Glutamatergic neuron (in vitro differentiated cells): ENCODE measurements at places on chromosomes 7 and 10. TPM values are rescaled to one million over a fixed set of nuclear protein-coding genes. Genes with fewer than 3 reads are reported as not detected.

DNA sequence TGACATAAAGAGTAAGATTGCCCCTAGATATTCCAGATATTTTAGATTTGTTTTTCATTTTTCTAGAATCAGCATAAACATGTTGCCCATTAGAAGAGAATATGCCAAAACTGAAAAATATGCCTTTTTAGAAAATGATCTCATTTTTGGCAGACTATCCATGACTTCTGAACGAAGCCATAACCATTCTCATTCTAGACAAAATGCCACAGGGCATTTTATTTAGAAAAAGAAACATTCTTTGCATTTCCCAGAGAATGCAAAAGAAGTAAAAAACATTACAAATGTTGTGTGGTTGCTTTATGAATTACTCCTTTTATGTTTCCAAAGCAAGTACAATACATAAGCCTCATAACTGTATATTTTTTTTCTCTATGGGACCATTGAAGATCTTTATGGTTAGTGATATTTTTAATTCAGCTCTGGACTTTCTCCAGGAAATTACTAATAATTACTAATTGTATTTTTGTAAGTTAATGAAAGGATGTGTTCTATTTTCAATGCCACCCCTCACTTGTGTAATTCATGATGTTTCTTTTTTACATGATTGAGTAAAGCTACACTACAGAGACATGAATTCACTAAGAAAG, 109.6 kb upstream of the SEM1 start:
- no peak for DNase-seq

- no peak for DNase-seq
Measured at GRCh38 chr10:114271075-114271778, 32.2 kb downstream of the VWA2 start.

DNA sequence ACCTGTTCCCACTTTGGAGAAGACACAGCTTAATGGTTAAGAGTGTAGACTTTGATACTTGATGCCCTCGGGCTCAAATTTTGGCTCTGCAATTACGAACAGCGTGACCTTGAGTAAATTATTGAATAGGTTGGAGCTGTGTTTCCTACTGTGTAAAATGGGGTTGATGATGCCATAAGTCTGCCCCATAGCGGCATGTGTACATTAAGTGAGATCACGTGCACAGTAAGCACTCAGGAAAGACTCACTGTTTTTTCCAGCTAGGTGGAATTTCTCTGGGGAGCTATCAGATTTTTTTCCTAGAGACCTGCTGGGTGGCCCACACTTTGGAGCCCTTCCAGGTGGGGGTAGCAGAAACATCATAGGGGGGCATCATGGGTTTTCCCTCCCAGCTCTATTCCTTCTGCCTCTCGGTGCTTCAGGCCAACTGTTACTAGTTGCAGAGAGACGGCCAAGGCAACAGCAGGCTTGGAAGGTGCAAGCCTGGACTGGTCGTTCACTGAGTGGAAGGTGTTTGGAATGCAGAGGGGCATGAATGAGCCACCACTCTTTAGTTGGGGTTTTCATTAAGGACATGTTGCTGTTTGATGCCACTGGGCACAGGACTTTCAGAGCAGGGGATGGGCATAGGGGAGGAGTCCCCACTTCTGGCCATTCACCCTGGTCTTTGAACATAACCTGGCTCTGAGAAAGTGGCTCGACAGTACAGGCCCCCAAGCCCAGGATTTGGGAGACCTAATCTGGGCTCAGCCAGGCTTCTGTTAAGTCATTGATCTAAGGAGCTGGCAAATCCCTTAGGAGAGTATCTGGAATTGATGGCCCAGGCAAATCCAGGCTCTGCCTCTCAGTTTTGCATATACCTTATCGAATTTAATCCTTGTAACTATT, 64.0 kb downstream of the SYPL1 start:
- DNase-seq, result no peak

- no peak for DNase-seq
Measured at GRCh38 chr7:18834577-18834976, 282.9 kb downstream of the TWIST1 start.

DNA sequence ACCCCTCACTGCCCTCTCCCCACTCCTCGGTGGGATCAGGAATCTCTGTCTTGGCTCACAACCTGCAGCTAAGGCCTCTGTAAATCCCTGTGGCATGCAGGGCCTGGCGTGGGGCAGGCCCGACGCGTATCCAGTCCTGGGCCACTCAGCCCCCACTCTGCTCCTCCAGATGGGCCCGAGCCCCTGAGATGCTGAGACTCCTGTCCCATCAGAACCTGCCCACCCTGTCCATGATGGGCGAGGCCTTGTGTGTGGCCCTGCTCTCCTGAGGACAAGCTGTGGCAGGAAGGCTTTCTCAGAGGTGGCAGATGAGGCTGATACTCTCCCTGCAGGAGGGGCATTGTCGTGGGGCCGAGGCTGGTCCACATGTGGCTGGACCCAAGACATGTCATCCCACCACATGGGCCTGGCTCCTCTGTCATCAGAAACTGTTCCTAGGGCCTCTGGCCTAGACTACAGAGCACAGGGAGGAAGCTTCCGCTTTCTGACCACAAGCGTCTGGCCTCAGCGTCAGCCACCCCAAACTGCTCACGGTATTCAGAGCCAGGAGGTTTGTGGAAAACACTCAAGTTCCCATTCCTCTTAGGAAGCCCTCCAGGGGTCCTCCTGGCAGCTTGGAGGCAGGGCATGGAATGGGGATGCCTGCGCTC, 6.0 kb downstream of the ALOX5 start:
- DNase-seq, result no peak

GRCh38 chr10:10294881-10295529, 722.7 kb upstream of the CELF2 start:
- DNase-seq, result peak; percentile 40

DNA sequence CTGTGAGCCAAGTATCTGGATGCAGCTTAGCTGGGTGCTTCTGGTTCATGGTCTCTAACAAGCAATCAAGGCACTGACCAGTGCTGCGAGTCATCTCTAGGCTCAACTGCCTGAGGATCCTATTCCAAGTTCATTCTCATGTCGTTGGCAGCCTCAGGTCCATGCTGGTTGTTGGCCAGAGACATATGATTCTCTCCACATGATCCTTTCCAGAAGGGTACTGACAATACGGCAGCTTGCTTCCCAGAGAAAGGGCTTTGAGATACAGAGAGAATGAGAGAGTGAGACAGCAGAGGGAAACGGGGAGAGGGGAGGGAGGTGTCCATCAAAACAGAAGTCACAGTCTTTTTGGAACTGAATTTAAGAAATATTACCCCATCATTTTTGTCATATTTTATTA, 405.6 kb downstream of the XPNPEP1 start:
- DNase-seq, result no peak

DNA sequence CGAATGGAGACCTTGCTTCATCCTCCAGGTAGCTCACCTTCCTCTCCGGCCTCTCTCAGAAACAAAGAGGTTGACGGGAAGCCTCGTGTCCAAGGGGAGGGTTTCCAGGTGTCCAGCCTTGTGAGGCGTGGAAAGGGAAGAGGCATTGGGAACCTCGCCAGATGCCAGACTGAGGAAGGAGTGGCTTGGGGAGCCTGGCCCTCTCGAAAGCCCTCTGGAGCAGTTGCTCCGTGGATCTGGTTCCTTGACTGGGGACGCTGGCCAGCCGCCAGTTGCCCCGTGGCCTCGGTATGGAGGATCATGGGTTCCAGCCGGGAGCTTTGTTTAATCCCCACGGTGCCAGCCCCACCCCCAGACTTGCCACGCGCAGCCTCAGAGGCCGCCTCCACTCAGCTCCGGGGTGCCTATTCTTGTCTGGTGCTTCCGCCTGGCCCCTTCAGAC, 30.3 kb upstream of the SUN1 start:
- DNase-seq, result no peak

GRCh38 chr7:27104341-27105058, 2.0 kb upstream of the HOXA2 start:
- DNase-seq, result no peak

GRCh38 chr7:47570649-47571050, 11.3 kb downstream of the TNS3 start:
- DNase-seq, result no peak

- DNase-seq, result no peak
Measured at GRCh38 chr10:154348-154747, 19.1 kb downstream of the ZMYND11 start.

DNA sequence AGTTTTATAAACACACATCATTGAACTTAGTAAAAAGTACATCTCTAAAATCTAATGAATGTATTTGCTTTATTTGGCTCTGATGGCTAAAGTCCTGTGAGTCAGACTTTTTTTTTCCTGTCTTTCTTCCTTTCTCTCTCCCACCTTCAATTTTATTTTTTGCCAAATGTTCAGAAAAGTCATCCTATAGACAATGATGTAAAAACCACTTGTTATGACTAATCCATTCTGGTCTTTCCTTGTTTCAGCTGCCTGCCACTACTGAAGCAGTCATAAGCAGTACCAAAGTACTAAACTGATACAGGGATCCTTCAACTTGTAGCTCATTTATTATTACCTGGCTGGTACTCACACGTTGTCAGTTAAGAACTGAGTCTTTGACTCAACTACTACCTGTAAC, 23.9 kb downstream of the HECTD2 start:
- DNase-seq, result no peak

DNA sequence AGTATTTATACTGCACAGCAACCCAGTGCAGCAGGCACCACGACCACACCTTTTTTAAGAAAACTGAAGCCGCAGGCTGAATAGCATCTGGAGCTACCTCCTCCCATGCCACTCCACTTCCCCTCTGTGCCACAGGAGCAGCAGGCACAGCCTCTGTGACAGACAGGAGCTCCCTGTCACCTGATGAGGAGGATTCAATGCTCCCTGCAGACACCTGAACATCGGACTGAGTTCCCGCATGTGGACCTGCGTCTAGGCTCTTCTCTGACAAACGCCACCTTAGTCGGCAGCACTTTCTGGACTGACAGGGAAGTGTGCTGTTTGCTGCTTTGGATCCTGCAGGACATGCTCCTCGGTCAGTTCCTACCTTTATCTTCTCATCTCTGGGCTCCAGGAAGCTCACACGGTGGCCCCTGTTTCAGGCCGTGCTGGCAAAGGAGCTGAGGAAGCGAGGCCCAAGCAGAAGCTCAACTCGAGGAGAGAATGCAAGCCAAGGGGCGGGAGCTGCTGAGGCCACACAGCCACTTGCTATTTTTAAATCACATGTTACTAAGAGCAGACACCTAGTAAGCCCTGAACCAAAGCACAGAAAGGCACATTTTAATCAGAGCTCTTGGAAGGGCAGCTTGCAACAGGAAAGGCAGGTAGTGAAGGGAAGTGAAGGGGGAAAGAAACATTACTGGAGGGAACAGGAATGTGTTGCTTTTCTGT, 56.6 kb downstream of the VOPP1 start:
- no peak for DNase-seq

DNA sequence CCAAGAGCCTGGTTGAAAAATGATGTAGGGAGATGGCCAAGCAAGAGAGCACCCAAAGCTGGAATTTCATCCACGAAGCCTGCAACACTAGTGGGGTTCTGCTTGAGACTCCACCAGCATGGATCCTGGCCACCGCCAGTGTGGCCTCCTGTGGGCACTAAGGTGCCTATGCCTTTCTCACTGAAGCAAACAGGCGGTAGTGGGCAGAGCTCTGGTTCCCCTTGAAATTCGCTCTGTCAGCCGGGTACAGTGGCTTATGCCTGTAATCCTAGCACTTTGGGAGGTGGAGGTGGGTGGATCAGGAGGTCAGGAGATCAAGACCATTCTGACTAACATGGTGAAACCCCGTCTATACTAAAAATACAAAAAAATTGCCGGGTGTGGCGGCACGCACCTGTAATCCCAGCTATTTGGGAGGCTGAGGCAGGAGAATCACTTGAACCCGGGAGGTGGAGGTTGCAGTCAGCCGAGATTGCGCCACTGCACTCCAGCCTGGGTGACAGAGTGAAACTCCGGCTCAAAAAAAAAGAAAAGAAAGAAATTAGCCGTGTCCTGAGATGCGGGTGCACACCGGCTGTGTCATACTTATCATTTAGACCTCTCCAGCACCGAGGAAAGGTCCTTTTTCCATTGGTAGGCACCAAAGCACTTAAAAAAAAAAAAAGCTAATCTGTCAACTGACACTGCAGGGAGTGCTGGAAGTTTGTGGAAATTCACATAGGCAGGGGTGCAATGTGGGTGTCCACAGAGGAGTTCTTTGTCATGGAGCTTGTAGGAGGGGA, 28.3 kb downstream of the CCM2 start:
- DNase-seq, result no peak

DNA sequence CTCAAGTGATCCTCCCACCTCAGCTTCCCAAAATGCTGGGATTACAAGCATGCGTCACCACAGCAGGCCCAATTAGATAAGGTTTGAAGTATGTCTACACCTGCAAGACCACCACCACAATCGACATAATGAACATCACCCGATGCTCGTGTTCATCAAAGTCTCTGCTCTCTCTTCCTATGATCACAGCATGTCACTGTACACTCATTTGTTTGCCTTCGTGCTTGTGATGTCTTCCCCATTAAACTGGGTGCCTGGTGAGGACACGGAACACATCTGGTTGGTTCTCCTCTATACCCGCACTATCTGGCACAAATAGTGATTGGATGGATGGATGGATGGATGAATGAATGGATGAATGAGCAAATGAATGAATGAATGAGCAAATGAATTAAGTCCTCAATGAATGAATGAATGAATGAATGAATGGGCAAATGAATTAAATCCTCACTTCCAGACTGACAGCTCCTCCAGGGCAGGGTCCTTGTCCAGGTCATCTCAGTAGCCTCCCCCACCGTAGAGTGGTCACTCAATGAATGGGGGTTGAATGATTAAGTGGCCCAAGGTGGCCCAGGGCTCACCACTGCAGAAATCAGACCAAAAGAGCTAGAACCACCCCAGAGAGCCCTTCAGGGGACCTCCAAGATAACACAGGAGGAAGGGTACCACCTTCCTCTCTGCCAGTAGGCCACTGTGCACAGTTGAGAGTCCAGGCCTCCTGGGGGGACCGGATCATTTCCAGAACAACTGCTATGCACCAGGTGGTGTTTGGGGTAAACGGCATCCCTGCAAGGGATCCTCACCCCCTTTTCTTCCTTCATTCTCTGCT, 101.9 kb upstream of the TNRC18 start:
- no peak for DNase-seq

DNA sequence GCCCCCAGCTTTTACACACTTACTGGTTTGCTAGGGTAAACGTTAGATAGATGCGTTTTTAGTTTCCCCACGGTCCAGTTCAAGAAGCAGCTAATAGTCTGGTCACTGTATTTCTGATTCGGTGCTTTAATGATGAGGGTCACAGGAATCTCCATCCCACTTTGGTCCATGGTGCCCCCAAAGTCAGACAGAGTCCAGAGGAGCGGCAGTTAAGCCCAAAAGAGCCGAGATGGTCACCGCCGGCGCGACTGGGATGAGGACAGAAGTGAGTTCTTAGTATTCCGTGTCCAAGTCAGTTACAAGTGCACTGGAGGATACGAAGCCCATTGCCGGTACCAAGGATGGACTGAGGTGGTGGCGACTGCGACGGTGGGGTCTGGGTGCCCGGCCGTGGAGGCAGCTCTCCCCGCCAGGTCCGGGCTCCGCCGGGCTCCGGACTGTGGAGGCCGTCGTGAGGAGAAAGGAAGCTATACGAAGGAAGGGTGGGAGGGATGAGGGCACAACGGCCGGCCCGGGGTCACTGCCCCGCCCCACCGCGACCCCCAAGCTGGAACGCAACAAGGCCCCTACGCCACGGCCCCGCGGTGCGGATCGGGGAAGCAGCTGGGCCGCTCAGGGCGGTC, 663 bp downstream of the HERPUD2 start:
- DNase-seq, result peak; percentile 71

GRCh38 chr7:112132051-112132694, 74.0 kb downstream of the DOCK4 start:
- no peak for DNase-seq

GARIN1A gene
- 8.2 TPM for total RNA-seq

NANOS1 gene
- total RNA-seq, result 34.0 TPM

DENND10 gene
- total RNA-seq, result 39.9 TPM

COX19 gene
- 18.4 TPM for total RNA-seq

ZCCHC24 gene
- 3.0 TPM for total RNA-seq

VSTM2A gene
- 24.1 TPM for total RNA-seq

MACC1 gene
- 0.29 TPM for total RNA-seq

CALHM1 gene
- total RNA-seq, result not detected

C7orf57 gene
- total RNA-seq, result not detected
